GM06990 (cell line): ENCODE measurements at places on chromosomes 2 and 18.

- no peak for DNase-seq
Measured at GRCh38 chr2:175063741-175064140, 58.6 kb upstream of the CHN1 start.

GRCh38 chr2:111673526-111673925, 210.5 kb downstream of the ANAPC1 start:
- DNase-seq: no peak

DNA sequence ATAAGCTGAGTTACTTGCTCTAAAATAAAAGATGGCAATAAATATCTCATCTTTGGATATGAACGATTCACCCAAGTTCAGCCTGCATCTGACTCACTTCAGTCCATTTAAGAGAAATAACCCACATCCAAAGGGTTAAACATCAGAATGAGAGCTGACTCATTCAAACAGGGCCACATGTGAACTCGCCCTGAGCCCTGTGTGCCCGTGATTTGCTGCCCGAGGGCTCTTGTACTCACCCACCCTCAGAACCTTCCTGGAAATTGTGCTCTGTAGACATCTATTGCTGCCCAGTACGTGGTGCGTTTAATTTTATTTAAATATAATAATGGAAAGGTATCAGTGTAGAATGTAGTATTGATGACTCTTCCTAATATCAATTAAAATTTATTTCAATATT, 66.9 kb upstream of the RBM44 start:
- no peak for DNase-seq

- DNase-seq: no peak
Measured at GRCh38 chr2:120434492-120435308, 88.8 kb downstream of the INHBB start.

GRCh38 chr2:156539086-156539860, 103.1 kb downstream of the GPD2 start:
- DNase-seq: no peak

DNA sequence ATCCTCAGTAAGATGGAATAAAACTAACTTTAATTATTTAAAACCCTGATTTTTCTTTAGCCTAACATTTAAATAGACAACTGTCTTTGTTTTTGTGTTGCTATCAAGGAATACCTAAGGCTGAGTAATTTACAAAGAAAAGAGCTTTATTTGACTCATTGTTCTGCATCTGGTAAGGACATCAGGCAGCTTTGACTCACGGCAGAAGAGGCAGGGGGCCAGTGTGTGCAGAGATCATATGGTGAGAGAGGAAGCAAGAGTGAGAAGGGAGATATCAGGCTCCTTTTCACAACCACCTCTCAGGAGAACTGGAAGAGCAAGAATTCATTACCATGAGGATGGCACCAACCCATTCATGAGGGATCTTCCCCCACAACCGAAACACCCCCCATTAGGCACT, 64.6 kb upstream of the TFPI start:
- no peak for DNase-seq

GRCh38 chr2:130187268-130187667, 5.2 kb downstream of the MZT2B start:
- no peak for DNase-seq

GRCh38 chr2:15170070-15170775, 390.9 kb downstream of the NBAS start:
- DNase-seq: no peak

DNA sequence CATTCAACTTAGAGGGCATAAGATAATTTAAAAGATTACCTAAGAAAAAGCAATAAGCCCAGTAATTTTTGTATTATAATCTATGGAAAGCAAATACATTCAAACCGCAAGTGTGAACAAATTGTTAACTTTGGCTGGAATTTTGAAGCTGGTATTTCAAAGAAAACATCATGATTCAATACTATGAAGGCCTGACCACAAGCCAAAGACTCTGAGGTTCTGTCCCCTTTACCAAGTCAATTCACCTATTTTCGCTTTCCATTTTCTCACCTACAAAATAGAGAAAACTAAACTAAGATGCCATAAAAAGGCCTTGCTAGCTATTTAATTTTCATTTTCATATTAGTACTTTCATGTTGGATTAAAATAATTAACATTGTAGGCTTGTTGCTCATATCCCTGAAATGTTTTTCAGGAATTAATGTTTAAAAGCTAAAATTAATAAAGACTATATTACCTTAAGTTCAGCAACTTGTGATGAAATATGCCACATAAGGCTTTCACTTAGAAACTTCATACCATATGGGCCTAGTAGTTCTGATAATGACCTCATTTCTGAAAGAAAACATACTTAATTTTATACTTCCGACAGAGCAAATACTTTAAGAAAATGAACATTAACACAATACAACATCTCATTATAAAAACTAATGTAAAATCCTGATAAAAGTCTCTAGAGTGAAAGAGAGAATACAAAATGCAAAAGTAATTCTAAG, 85.7 kb upstream of the FRZB start:
- no peak for DNase-seq

- no peak for DNase-seq
Measured at GRCh38 chr2:174078275-174078674, 113.1 kb upstream of the SP3 start.

GRCh38 chr18:5890331-5891183, 4.8 kb downstream of the TMEM200C start:
- DNase-seq: peak; percentile 70

- no peak for DNase-seq
Measured at GRCh38 chr2:70751881-70752280, 16.1 kb downstream of the ADD2 start.

GRCh38 chr2:201962774-201963562, 70.7 kb upstream of the FZD7 start:
- DNase-seq: no peak

DNA sequence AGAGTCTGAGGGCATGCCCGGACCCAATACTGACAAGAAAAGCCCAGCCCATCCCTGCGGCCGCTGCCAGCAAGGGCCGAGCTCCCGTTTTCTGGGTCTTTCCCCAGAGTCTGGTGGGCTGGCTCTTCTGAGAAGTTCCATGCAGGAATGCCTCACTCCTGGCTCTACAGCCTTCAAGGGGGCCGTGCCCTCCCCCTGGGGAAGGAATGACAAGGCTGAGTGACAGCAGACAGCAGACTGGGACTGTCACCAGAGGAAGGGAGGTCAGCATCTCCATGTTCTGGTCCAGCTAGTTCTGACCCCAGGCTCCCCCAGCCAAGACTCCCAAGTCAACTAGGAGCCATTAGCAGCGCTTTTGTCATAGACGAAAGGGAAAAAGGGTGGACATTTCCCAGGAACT, 13.0 kb upstream of the SEMA4C start:
- DNase-seq: no peak

GRCh38 chr2:107687073-107687472, 139.6 kb upstream of the RGPD4 start:
- DNase-seq: no peak

GRCh38 chr2:218023636-218024035, 20.8 kb upstream of the TNS1 start:
- no peak for DNase-seq

DNA sequence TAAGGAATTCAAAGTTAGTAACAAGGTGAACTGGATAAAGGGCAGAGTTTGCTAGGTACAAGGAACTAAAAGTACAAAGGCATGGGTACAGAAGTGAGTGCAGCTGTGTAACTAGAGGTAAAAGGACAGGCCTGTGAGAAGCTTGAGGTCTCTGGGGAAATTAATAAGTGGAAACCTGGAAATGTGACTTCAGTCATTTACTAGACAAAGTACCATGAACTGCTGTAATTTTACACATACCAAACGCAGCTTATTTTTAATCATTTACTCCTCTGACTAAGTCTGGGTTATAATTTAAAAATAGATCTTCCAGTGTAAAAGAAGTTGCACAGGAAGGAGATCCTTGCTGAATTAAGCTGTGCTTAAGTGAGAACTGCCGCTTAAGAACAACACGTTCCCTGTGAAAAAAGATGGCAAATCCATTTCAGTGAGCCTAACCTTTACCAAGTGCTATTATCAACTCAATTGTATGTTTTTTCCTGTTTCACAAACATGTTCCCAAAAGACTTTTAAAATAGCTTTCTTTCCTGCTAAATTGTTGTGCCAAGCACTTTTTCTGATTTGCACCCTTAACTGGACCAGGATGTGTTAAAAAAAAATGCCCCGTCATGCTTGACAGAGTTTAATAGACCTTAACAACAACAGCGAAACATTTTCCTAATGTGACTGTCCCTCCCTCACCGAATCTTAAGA, 44.3 kb downstream of the CALCRL start:
- no peak for DNase-seq

DNA sequence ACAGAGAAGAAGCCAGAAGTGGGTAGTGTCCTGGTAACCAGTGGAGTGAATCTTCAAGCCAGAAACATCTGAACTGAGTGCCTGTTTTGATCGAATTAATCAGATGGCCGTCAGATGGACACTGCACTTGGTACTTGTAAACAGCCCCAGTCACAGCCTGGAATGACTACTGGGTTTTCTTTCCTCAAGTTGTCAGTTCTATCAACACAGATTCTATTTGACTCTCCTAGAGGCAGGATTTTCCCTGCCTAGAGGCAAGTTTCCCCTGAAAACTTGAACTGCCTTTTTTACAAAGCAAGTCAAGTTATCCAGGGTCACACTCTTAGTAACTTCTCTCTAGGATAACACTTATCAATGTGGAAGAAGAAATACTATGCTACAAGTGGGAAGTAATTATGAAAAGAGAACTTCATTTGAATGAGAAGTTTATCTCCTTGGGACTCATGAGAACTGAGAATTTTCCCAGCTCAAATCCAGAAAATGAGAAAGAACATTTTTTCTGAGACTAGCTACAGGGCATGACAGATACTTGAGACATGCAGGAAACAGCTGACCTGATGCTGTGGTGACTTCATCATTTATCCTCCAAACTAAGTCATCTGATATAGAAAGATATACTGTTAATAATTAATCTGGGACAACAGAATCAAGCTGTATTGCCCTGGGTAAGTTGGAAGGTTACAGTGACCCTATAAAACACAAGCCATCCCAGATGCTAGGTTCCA, 36.0 kb downstream of the SULT1C2 start:
- no peak for DNase-seq

GRCh38 chr18:27728659-27729058, 448.3 kb downstream of the CDH2 start:
- DNase-seq: no peak

DNA sequence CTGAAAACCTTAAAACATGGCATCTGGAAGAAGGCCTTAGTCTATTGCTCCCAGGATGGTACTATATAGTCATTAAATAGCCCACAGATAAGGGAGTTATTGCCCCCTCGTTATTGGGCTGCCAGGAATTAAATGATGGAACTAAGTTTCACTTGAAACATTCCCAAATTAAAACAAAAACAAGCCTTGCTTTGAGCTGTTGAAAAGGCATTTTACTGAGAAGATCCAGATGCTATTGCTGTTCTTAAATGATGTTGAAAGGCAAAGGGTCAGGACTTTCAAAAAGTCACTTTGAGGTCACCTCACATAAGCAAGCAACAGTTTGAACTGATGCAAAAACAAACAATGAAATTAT, 2.0 kb upstream of the AMMECR1L start:
- no peak for DNase-seq

DNA sequence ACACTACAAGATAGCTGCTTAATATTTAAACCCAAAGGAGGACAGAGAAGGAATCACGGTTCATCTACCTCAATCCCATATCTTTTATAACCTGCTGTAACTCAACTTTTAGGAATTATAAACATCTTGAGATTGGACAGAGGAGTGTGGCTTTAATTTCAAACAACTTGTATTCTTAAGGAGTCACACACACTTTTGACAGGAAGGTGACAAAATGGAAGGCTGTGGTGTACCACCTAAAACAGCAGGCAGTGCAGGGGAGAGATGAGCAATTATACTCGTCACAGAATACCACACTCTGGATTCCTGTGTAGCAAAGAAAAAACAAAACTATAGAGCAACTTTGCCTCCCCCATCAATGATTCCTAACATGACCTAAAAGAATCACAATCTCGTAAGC, 194.8 kb downstream of the ZEB2 start:
- DNase-seq: no peak

GRCh38 chr2:237353215-237353614, 60.7 kb downstream of the COL6A3 start:
- no peak for DNase-seq
